Activated CD4-positive, alpha-beta T cell treated with anti-CD3 and anti-CD28 coated beads for 36 hours (primary cell): ENCODE measurements at places on chromosomes 1 and 21. TPM values are rescaled to one million over a fixed set of nuclear protein-coding genes. Genes with fewer than 3 reads are reported as not detected.

FCRL5 gene
- total RNA-seq: not detected

GLIS1 gene
- not detected for total RNA-seq

SH3BGR gene
- 3.9 TPM for total RNA-seq

FCGR3B gene
- total RNA-seq: not detected

CEP85 gene
- total RNA-seq: 31.1 TPM

SPATA46 gene
- not detected for total RNA-seq

ATP1A4 gene
- total RNA-seq: not detected

UBE2U gene
- total RNA-seq: not detected

GRCh38 chr1:28437264-28437923 is 67.9 kb downstream of the PHACTR4 start:
- DNase-seq: no peak

DNA sequence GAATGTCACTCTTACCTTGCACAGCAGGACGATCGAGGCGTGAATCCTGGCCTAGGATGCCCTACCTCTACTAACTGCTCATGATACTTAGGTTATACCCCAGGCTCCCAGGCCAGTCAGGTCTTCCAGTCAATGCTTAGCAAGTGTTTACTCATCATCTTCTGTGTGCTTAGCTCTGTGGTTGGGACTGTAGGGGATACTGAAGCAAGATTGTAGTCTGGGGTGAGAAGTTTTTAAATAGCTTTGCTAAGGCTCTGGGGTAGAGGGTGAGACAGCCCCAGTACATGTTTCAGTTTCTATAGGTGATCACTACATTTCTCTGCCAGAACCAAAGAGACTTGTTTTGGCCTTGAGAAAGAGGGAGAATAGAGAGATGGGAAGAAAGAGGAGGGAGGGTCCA is 250.8 kb upstream of the KIAA0040 start:
- no peak for DNase-seq

GRCh38 chr1:98672189-98672588 is 10.7 kb downstream of the SNX7 start:
- DNase-seq: no peak

DNA sequence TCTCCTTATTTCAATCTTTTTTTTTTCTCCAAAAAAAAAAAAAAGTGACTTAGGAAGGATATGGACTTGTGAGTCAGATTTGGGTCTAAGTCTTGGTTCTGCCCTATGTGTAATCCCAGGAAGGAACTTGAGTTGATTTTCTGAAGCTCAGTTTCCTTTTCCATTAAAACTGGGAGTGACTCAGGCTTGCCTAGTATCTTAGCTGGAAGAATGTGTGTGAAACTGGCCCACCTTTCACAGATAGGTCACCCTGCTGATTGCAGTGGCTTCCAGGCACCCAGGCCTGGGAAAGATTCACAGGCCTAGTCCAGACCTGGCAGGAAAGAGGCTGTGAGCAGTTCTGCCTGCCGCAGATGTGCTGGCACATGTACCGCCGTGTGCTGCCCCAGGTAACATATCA is 218.3 kb upstream of the HOOK1 start:
- no peak for DNase-seq

DNA sequence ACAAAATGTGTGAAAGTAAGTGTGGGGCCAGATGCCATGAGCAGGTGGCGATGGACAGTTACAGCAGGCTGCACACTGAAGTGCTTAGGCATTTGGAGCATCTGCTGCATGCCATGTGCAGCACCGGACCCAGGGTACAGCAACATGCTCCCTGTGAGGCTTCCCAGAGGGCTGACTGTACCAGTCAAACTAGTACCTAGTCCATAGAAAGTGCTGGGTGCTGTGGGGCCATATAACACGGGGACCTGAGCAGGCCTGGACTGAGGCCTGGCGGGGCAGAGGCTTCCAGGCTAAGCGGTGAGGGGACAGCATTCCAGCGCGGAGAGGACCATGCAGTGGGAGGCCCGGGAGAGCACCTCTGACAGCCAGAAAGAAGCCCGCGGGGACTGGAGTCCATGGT is 29.9 kb upstream of the PKP1 start:
- no peak for DNase-seq

DNA sequence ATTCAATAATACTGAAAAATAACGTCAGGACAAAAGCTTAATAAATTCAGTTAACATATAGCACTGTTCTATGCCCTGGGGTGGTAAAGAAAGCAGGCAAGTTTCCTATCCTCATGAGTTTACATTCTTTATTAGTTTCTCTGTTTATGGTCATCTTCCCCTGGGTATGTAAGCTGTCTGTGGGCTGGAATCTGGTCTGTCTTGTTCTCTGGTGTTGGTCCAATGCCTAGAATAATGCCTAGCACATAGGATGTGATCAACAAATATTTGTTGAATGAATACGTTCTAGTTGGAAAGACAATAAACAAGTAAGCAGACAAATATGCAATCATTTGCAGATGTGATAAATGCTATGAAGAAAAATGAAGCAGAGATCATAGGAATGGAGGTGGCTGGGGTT is 7.2 kb upstream of the IGSF3 start:
- no peak for DNase-seq

- DNase-seq: no peak
Measured at GRCh38 chr1:219880765-219881457, 47.4 kb downstream of the SLC30A10 start.

- no peak for DNase-seq
Measured at GRCh38 chr21:44644878-44645277, 1.3 kb upstream of the KRTAP10-11 start.

DNA sequence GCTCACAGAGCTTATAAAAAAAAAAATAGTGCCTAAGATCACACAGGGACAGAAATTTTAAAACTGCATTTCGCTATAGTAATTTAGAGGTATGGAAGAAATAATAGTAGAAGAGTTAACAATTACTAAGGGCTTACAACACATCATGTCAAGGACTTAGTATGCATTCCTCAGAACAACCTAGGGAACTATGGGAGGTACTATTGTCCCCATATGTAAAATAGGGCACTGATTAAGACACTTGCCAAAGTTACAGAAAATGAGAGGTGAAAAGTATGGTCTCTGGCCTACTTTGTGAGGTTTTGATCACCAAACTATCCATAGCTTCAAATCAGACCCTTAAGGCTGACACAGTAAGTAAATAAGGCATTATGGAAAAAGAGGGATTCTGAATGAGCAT is 4.7 kb downstream of the FRRS1 start:
- DNase-seq: no peak
